ENCODE measurements at places on chromosomes 2 and 18. TPM values are rescaled to one million over a fixed set of nuclear protein-coding genes. Genes with fewer than 3 reads are reported as not detected.

The PXDN gene
- total RNA-seq = 19.9 TPM

The SLC19A3 gene
- total RNA-seq = 0.97 TPM

The HOXD10 gene
- total RNA-seq = not detected

The PIK3C3 gene
- total RNA-seq = 27.8 TPM

The STEAP3 gene
- 5.8 TPM for total RNA-seq

The DSC2 gene
- total RNA-seq = 2.1 TPM

The FAM237A gene
- not detected for total RNA-seq

The GPR75 gene
- 4.6 TPM for total RNA-seq

The TBR1 gene
- total RNA-seq = not detected

The TLX2 gene
- total RNA-seq = not detected

The FAM110C gene
- 1.7 TPM for total RNA-seq

The ACP1 gene
- 78.2 TPM for total RNA-seq

The LMAN1 gene
- total RNA-seq = 61.4 TPM

The FZD7 gene
- 54.7 TPM for total RNA-seq

The RESP18 gene
- not detected for total RNA-seq

The TGIF1 gene
- total RNA-seq = 79.1 TPM

The SERPINB2 gene
- not detected for total RNA-seq

The NOSTRIN gene
- total RNA-seq = 6.6 TPM

The CNTNAP5 gene
- not detected for total RNA-seq

The BMP10 gene
- total RNA-seq = not detected

The LYG2 gene
- not detected for total RNA-seq

The MROH2A gene
- total RNA-seq = not detected

The CD28 gene
- total RNA-seq = 0.23 TPM

The LRP2 gene
- not detected for total RNA-seq

The UBXN2A gene
- 19.9 TPM for total RNA-seq

The NT5C1B gene
- not detected for total RNA-seq

The NEURL3 gene
- not detected for total RNA-seq

The HOXD12 gene
- not detected for total RNA-seq

The RASGRP3 gene
- 3.7 TPM for total RNA-seq

The ARPC2 gene
- 300 TPM for total RNA-seq

The FIGN gene
- 11.3 TPM for total RNA-seq

The LCT gene
- not detected for total RNA-seq

The SCYGR4 gene
- total RNA-seq = not detected

The SLC20A1 gene
- total RNA-seq = 13.5 TPM

The CACNB4 gene
- 1.7 TPM for total RNA-seq

The RBM43 gene
- 3.3 TPM for total RNA-seq

The SKOR2 gene
- not detected for total RNA-seq

The IL1RL2 gene
- total RNA-seq = not detected

The RBM44 gene
- total RNA-seq = 0.42 TPM

The DNAH6 gene
- 0.11 TPM for total RNA-seq

The RAB6C gene
- total RNA-seq = not detected

The MSTN gene
- not detected for total RNA-seq

The C2orf80 gene
- total RNA-seq = not detected

The SPDYA gene
- 1.2 TPM for total RNA-seq

The UPP2 gene
- total RNA-seq = not detected

The ACTR3 gene
- 192 TPM for total RNA-seq

The ANKRD29 gene
- 9.6 TPM for total RNA-seq

The HOXD13 gene
- not detected for total RNA-seq

The ACTG2 gene
- total RNA-seq = 8,538 TPM

The ACMSD gene
- total RNA-seq = not detected

The APCDD1 gene
- 39.6 TPM for total RNA-seq

The SH2D6 gene
- not detected for total RNA-seq

The GRHL1 gene
- 2.3 TPM for total RNA-seq

The SLC11A1 gene
- total RNA-seq = 5.6 TPM

The GAL3ST2 gene
- not detected for total RNA-seq
